Subcutaneous adipose tissue (tissue), 4 donors: ENCODE measurements at places on chromosomes 2 and 18. TPM values are rescaled to one million over a fixed set of nuclear protein-coding genes. Genes with fewer than 3 reads are reported as not detected.

The UGT1A5 gene
- total RNA-seq = not detected

The NT5C1B gene
- not detected for total RNA-seq

The MAP4K3 gene
- 64.9 TPM for total RNA-seq

The DSG3 gene
- not detected for total RNA-seq
